Bronchial smooth muscle cell (primary cell): ENCODE measurements at places on chromosomes 3 and 15. TPM values are rescaled to one million over a fixed set of nuclear protein-coding genes. Genes with fewer than 3 reads are reported as not detected.

The VEPH1 gene
- 24.0 and 30.5 TPM in 2 replicates for total RNA-seq

The ARHGEF26 gene
- total RNA-seq, result 0.09 and 0.95 TPM in 2 replicates

The HRH1 gene
- 22.5 and 38.1 TPM in 2 replicates for total RNA-seq

The TMEM158 gene
- total RNA-seq, result 10.2 and 19.7 TPM in 2 replicates

The CKMT1B gene
- total RNA-seq, result not detected in 2 replicates

The HYAL1 gene
- total RNA-seq, result 1.2 and 2.7 TPM in 2 replicates

The SERPINI2 gene
- total RNA-seq, result not detected in 2 replicates

The LRRC31 gene
- not detected in 2 replicates for total RNA-seq

The SLC9C1 gene
- not detected in 2 replicates for total RNA-seq

The CCR4 gene
- not detected in 2 replicates for total RNA-seq

The SCAMP5 gene
- total RNA-seq, result 0.52 and 0.79 TPM in 2 replicates

The APBA2 gene
- 0.16 and 0.77 TPM in 2 replicates for total RNA-seq

The GOLGA8H gene
- total RNA-seq, result 0.16 and 0.17 TPM in 2 replicates

The MUC13 gene
- not detected in 2 replicates for total RNA-seq

The DUT gene
- total RNA-seq, result 42.6 and 53.4 TPM in 2 replicates

The MUC20 gene
- total RNA-seq, result 0.60 and 0.95 TPM in 2 replicates

The CHDH gene
- total RNA-seq, result 0.09 and 0.16 TPM in 2 replicates

The FAM107A gene
- 0.09 and 0.16 TPM in 2 replicates for total RNA-seq

The REC114 gene
- not detected in 2 replicates for total RNA-seq

The ACKR2 gene
- 0.26 and 0.32 TPM in 2 replicates for total RNA-seq

The INSYN1 gene
- total RNA-seq, result 0.32 and 2.5 TPM in 2 replicates
